ENCODE measurements at places on chromosomes 5 and 9.

DNA sequence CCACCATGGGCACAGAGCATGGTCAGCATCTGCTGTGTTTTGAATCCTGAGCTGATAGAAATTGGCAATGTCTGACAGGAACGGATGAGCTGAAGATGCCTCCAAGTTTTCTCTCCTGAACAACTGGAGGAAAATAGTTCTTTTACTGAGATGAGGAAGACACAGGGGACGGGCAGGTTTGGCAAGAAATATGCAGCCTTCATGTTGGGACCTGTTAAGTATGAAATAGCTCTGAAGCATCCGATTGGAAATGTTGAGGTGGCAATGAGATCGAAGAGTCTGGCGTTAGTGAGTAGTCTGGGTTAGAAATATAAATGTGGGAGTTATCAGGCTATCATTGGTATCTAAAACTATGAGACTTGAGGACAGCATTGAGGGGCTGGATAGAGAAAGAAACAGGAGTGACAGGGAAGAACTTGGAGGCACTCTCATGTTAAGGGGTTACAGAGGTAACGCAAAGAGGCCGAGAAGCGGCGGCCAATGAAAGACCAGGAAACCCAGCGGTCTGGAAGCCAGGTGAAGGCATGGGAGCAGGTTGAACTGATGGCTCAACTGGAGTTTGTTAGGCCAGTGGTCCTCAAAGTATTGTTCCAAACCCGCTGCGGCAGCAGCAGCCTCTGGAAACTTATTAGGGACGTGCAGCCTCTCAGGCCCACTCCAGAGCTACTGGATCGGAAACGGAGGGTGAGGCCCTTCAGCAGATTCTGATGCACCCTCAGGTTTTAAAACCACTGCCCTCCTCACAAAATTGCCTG lies 1.0 kb upstream of the MAMDC2 start:
- DNase-seq: no peak

DNA sequence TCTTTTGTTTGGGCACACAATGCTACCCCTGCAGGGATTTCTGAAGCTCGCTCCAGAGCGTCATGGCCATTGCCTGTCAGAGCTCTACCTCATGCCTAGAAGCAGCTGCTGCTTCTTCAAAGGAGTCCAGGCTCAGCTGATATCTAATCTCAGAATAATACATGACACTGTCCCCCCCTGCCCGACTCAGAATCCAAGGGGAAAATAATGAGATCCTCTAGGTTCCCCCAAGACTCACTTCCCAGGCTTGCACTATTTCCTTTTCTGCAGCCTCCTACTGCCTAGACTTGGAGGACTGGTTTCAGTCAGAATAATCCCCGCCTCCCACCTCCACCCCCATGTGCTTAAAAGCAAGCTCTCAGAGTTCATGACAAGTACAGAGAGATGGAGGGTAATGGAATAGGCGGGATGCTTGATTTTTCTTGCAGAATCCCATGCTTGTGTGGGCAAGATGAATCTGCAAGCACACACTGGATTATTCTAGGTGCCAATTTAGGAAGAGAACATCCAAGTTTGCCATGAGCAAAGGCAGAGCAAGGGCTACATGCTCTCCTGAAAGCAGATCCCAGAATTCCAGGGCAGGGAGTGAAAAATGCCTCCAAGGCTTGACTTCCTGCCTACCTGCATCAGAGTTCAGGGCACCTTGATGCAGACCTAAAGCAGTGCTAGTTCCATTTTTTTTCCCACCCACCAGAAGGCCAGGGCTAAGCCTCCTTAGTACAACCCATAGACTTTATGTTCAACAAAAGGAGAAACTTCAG lies 97.4 kb upstream of the IFNK start:
- DNase-seq: no peak

DNA sequence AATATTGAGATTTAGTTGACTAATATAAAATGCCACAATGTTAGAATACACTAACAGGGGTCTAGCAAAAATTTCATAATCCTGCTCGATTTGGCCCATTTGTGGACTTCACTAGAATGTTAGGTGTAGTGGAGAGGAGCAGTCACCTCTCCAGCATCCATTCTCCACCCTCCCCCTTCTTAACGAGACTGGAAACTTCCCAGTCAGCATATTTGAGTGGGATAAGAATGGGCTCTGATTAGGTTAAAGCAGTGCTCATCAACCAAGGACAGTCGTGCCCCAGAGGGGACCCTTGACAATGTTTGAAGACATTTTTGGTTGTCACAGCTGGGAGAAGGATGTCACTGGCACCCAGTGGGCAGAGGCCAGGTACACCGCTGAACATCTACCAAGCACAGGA lies 46.7 kb downstream of the FANCC start:
- DNase-seq: no peak

DNA sequence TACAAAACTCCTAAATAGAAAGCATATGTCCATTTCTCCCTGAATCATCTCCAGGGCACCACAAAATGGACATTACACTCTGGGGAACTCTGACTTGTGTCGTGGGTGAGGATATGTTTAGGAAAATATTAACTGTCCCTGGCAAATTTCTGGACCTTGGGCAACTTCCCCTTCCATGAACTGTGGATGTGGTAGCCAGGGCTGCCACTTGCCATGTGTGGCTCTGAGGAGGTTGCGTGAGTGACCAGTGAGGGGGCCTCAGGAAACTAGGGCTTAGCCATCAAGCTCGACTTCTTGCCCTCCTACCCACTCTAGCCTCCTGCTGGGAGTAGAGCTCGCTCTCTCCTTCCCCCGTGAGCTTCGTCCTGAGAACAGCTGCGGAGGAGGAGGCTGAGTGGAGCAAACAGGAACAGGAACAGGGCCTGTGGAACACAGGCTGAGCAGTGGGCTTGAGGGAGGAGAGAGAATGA lies 13.8 kb upstream of the STC2 start:
- no peak for DNase-seq

DNA sequence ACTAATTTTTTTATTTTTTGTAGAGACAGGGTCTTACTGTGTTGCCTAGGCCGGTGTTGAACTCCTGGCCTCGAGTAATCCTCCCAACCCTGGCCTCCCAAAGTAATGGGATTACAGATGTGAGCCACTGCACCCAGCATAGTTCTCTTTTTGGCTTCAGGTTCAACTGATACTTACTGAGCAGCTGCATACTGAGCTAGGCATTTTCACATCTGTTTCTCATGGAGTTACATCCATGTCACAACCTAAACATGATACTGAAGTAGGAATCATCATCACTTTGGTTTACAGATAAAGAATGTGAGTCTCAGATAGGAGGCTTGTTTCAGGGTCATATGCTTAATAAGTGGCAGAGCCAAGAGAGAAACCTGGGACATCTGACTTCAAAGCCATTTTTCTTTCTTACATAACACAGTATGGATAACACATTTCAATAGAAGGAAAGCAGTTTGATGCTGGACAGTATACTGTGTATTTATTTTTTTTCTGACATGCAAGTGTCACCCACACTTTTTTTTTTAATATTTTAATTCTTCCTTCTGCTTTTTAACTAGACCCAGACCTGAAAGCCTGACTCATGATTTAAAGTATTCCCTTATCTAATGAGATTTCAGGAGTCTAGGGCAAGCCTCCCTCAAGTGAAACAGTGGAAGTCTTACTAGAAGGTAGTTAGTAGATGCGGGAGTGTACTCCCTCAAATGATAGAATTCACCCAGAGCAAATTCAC lies 90.8 kb downstream of the HACD4 start:
- no peak for DNase-seq

GRCh38 chr5:60997721-60998120 lies 52.7 kb downstream of the NDUFAF2 start:
- no peak for DNase-seq
